ENCODE measurements at places on chromosomes 13 and 19.

DNA sequence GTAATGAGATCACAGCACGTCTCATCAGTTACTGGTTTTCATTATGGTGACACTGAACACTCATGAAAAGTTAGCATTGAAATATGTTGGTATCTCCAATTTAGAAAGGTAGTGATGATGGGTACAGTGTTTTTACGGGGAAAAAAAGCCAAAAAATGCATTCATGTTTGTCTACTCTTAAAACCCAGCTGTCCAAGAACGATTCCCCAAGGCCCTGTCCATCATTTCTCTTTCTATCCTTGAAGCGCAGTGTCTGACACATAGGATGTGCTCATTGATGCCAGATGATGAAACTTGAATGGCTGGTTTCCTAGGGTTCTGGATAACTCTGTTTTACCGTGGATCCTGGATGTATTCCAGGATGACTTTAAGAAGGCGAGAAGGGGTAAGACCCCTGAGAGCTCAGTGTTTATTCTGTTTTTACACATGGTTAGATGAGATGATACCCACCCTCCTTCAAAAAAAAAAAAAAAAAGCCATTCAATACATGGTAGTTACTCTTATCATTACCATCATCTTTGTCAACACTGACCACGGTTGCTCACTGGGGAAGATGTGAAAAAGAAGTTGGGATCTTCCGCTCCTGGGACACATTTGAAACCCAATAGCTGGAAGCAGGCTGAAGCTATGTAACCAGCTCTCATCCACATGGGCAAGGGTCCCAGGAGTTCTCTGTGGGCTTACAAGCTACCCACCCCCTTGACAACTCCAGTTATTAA lies 22.5 kb downstream of the SERP2 start:
- DNase-seq, result no peak

GRCh38 chr13:105135852-105136615 lies 1399.4 kb downstream of the EFNB2 start:
- no peak for DNase-seq

DNA sequence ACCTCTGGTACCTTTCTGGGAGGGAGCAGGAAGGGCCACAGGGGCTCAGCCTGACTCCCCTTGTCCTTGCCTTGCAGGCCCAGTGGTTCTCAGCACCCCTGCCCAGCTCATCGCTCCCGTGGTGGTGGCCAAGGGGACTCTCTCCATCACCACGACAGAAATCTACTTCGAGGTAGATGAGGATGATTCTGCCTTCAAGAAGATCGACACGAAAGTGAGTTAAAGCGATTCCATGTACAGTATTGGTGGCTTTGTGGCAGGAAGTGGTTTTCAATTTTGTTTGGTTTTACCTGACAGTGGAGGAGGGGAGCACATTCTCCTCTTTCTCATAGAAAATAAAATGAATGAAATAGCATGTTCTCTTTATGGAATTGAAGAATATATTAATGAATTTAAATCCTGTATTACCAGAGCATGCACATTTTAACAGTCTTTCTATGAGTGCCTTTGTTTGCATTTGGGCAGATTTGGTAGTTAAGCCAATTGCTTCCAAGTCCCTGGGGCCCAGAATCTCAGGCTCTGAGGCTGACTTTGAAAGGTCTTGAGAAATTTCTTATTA lies 4.1 kb downstream of the MAB21L1 start:
- DNase-seq, result no peak

DNA sequence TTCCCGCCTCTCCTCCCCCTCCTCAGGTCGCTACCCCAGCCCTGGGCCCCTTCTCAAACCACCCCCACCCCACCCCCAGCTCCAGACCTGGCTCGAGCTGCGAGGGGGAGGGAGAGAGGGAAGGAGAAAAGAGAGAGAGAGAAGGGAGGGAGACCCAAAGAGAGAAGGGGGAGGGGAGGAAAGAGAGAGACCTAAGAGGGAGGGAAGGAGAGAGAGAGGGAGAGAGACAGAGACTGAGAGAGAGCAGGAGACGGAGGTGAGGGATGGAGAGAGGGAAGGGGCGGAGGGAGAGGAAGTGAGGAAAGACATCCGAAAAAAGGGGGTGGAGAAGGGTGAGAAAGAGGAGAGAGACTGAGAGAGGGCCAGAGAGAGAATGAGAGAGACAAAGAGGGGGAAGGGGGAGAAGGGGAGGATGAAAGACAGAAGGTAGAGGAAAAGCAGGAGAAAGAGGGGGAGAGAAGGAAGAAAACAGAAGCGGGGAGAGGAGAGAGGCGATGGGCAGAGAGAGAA lies 2.0 kb upstream of the SPACA6 start:
- DNase-seq, result no peak

GRCh38 chr19:38658462-38659306 lies 11.2 kb downstream of the ACTN4 start:
- peak; percentile 81 for DNase-seq

GRCh38 chr19:51727349-51727880 lies 3.6 kb upstream of the HAS1 start:
- DNase-seq, result no peak

DNA sequence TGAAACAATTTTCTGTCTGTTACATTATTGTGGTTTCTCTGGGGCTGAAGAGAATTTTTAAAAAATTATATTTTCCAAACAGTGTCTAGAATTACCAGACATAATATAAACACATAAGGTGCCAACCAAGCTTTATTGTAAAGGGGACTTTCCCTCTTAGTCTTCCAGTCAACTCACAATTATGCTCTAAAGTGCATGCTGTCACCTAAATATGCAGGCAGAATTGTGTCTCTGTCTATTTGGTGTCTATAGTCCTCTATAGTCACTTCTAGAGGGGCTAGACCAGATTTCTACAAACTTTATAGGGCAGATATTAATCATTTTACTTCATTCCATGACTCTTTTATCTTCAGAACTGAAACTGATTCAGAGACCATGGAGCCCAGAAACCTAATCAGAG lies 12.8 kb downstream of the ZNF254 start:
- no peak for DNase-seq

DNA sequence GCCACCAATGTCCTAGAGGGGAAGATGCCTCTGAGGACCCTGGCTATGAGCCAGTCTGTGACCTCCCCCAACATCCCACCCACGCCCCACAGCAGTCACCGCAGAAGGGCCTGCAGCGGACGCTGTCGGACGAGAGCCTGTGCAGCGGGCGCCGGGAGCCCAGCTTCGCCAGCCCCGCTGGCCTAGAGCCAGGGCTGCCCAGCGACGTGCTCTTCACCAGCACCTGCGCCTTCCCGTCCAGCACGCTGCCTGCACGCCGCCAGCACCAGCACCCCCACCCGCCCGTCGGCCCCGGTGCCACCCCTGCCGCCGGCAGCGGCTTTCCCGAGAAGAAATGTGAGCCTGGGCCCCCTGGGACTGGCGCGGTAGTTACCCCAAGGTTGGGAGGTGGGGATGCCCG lies 30.6 kb downstream of the DPF1 start:
- no peak for DNase-seq

DNA sequence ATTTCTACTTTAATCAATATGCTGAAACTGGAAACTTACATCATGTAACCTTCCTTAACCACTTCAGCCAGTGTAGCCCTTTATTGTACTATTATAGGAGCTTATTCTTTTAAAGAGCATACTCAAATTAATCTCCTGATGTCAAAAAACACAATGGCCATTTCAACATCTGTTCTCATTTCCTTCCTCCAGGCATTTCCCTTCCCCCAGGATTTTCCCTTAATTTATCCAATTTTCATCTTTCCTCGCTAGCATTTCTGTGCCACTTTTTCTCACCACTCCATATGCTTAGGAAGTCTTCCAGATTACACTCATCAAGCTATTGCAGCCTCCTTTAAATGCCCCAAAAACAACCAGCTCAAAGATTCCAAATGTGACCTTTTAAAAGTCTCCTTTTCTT lies 265.0 kb downstream of the PCDH9 start:
- DNase-seq, result no peak

GRCh38 chr13:97367016-97367822 lies 66.8 kb upstream of the RAP2A start:
- DNase-seq, result peak; percentile 71

- DNase-seq, result no peak
These were observed 24.2 kb downstream of the C19orf12 start for GRCh38 chr19:29690842-29691241.

DNA sequence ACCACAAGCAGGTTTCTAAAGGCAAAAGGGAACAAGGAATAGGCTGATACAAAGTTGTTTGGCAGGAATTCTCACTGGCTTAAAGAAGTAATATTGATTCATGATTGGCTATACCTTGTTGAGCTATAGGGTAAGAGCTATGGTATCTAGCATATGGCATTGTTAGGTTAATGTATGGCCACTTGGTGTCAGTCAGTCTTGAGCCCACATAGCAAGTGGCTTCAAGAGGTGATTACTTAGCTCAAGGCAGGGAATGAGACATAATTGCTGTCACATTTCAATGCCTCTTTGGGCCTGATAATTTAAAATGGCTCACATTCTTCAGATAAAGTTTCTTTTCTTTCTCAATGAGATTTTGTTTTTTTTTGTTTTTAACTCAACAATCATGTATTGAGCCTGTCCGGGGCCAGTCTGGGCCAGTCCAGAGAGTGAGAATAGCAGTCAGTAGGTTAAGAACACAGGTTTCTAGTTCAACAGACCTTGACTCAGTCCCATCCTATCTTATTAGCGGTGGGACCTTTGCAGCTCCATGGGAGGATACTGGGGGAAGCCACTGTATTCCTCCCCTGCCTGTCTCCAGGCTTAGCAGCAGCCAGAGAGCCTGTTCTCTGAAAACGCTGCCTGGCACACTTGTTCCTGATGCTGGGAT lies 45.8 kb upstream of the RCBTB2 start:
- no peak for DNase-seq

GRCh38 chr13:106373989-106374572 lies 161.4 kb downstream of the EFNB2 start:
- DNase-seq, result peak; percentile 72

DNA sequence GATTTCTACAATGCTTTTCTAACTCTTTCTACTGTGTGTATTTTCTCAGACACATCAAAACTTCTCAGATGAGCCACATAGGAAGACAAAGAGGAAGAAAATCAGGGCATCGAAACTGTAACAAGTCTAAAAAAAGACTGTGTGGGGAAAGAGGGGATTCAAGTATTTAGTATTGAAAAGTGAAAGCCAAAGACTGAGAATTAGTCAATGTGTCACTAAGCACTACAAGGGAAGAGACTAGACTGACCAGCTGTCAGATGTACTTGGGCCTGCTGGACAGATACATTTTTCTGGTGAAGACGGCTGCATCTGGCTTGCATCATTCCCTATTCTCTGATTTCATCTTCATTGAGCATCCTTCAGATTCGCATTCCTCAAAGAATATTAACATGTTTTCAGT lies 25.4 kb downstream of the COMMD6 start:
- no peak for DNase-seq

GRCh38 chr13:28719227-28720055 lies 671 bp upstream of the SLC46A3 start:
- no peak for DNase-seq

DNA sequence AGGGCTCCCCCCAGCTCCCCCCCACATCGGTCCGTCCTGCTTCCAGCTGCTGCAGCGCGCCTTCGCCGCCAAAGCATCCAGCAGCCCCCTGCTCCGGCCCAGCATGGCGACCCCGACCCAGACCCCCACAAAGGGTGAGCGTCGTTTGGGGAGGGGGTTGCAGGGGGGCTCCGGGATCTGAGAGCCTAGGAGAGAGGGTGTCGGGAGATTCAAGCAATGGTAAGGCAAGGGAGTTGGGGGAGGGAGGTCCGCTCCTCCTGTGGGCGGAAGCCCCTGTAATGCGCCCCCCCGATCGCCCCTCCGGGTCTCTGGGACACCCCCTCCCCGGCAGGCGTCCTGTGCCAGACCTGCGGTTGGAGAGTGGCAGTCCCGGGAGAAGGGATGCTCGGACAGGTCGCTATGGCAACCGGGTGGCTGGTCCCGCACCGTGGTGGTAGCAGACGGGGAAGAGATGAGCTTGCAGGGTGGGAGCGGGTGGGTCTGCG lies at the start of gene FXYD7:
TSS of gene FXYD7 (plus strand) at position 25 of the 485 bp plus-strand sequence. CDS start at position 104, 79 bp downstream.
- DNase-seq, result no peak

GRCh38 chr13:79898202-79898826 lies 417.4 kb downstream of the NDFIP2 start:
- DNase-seq, result no peak

DNA sequence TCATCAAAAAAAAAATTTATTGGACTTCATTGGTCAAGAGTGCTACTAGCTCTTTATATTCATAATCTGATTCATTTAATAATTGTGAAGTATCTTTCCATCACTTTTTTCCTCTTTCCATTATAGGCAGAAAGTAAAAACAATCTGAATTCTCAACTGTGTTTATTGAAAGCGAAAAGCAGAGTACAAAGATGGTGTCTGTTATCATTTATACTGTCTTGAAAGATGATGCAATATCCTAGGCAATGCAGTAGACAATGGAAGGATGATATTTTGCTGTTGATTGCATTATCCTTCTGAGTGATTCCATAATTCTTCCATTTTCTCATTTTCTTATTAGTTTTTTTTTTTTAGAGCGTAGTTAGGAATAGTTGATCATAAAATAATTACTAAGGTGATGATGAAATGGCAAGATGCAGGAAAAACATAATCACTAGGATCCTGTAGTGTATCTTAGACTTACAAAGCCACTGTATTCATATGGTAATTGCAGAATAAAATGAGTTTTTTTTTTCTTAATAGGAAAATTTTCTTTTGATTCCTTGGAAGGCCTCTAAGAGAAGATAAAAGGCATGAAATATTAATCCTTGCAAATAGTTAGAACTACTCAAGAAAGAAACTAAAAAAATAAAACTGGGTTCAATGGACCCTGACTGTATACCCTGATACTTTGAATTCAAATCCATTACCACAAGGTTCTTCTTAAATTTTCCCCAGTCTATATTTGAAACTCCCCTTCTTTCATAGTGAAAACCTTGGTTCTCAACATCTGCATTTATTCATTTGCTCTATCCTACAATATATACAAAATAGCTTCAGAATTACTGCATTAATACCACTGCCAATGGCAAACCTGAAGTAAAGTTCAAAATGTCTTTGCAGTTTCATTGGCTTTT lies 11.6 kb downstream of the URI1 start:
- DNase-seq, result no peak

DNA sequence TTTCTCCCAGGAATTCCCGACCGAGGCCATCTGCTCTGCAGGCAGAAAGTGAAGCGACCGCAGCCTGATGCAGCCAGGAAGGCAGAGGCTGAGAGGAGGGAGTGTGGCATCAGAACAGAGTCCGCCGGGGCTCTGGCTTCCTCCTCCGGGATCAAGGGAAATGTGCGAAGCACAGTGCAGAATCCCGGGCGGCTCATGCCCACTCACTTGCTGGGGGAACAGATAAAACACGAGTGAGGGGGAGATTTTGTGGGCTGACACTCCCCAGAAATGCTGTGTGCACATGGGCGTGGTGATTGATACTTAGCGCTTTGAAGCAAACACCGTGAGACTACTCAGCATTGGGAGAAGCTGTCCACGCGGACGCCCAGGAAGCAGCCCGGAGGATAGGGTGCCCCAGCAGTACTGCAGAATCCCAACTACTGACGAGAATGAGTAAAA lies 75.3 kb upstream of the POMP start:
- DNase-seq, result no peak

GRCh38 chr13:89270736-89271135 lies 1599.6 kb downstream of the SLITRK5 start:
- DNase-seq, result no peak

- DNase-seq, result no peak
These were observed 12.6 kb upstream of the SHD start for GRCh38 chr19:4266253-4267000.

GRCh38 chr19:49118565-49119410 lies at the start of gene C19orf73:
Gene C19orf73, minus strand, starts transcription at chr19:49119143. Its CDS starts 121 bp downstream, at chr19:49119022.
- DNase-seq, result peak; percentile 97

Data from sigmoid colon (tissue), 7 donors.